ENCODE measurements at places on chromosomes 11 and 22.

DNA sequence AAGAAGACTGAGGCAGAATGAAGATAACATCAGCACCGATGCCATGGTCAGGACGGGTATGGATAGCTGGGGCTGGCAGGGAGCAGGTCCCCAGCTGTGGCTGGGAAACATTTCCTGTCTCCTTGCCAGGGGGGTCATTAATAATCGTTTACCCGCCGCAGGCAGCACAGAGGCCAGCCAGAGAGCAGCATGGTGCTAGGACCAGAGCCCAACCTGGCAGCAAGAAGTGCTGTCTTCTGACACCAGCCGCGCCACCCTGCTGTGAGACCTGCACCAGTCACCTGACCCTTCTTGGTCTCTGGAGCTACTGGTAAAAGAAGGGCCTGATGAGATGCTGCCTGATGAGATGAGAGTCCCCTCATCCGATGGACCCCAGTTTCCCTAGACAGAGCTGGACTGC lies 36.3 kb downstream of the PDE2A start:
- no peak for DNase-seq

- DNase-seq, result no peak
Measured at GRCh38 chr11:23151819-23152218, 291.5 kb upstream of the CCDC179 start.

DNA sequence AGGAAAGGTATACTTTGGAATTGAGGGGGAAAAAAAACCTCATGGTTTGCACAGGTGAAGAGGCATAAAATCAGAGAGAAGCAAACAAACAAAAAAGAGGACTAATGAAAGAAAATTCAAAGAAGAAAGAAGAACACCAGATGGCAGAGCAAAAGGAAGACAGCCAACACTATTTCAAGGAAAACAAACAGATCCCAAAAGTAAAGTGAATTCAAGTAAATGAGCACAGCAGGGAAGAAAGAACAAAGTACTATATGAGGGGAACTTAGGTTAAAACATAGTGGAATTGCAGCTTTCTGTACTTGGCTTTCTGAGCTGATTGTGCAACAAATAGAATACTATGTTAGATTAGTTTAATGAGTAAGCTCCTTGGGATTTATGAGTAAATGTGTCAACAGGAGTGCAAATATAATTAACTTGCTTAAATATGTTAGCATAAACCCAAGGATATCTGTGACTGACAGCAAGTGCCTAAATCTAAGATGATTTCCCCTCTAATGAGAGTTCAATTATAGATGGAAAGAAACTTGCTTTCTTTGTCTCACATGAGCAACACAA lies 404.6 kb upstream of the CNTN5 start:
- DNase-seq, result no peak

DNA sequence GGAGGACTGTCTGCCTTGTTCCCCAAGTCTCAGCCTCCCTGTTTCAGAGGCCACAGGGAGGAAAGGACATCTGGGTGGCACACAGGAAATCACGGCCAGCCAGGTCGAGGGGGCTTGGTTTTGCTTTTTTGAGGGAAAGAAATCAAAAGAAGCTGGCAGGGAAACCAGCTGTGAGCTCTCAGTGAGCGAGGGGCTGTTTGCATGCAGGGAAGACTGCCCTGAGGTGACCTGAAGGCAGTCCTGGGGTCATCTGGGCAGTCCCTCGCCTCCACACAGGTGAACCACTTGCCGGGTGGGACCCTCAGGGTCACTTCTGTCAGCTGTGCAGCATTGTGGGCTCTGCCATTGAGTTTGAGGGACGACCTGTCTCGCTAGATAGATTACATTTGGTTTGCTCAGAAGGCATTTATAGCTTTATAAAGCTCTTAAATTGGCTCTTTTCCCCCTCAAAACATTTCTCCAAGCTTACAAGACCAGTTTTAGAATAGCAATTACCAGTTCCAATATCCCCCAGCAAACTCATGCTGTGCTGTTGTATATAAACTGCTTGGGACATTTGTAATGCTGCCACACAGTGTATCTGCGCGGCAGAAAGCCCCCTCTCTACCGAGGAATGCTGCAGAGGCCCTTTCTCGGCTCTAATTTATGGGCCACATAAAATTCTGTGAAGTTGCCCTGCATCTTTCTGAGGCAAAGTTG lies 28.3 kb downstream of the PKNOX2 start:
- DNase-seq, result no peak

GRCh38 chr22:43109921-43110443 lies 568 bp upstream of the BIK start:
- DNase-seq, result no peak

DNA sequence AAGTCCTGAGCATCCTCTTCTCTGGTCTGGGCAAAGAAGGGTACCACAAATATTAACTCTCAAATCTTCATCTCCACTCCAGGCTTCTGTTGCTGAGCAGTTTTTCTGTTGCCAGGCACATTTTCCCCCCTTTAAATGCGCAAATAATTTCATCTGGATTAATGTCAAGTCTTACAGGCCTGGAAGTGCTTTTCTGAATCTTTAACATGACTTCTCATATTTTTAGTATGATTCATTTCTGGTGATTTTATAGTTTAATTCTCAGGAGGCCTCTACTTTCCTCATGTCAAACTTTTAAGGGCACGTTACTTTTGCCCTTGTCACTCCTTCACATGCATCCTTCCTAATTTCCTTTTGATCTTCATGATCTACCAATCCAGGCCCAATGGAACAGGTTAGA lies 510.2 kb downstream of the METTL15 start:
- no peak for DNase-seq

- DNase-seq, result no peak
Measured at GRCh38 chr22:22030493-22031182, 48.1 kb upstream of the TOP3B start.
